ENCODE measurements at places on chromosomes 2 and 18.

DNA sequence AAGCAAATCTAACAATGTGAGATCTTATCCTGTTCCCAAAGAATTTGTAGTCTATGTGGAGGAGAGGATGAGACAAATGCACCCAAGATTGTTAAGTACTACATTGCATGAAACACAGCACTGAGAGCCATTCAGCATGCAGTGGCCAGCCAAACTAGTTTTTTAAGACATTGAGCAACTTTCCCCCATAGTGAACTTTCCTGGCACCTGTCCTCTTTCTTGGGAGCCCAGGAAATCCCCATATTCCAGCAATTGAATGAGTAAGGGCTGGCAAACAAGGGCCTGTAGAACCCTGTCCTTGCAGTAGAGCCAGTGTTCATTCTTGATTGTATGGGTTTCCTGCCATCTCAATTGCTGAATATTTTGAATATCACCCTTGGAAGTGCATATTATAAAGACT, 58.8 kb upstream of the FIGN start:
- no peak for DNase-seq

GRCh38 chr18:76219023-76219422, 276.0 kb downstream of the ZNF516 start:
- no peak for DNase-seq

DNA sequence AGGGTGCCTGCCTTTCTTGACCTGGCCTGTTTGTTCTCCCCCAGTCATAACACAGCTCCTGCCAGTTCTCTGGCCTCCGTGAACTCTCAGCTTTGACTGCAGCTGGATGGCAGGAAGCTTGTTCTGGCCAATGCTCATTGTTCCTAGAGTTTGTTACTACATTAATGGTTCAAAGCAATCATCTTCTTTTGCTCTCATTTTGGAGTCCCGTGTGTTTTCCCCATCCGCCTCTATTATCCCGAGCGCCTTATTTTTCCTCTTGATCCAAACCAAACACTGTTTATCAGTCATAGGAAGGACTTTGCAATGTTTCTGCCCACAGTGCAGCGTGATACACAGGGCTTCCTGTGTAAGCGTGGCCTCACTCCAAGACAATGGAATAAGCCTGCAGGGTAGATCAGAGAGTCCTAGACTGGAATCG, 184.3 kb upstream of the APCDD1 start:
- DNase-seq, result no peak

DNA sequence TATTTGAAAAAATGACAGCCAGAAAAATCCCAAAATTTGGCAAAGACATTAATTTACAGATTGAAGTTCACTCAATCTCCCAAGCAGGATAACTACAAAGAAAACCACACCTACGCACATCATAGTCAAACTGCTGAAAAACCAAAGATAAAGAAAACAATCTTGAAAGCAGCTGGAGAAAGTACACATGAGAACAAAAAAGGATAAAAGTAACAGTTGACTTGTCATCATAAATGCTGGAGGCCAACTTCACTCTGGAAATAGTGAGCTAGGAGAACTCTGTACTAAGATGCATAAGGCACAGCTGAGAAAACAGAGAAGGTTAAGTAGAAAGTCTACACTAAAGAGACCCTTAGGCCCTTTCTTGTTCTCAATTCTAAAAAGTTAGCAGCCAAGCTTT, 73.1 kb downstream of the TLK1 start:
- peak; percentile 6 for DNase-seq

DNA sequence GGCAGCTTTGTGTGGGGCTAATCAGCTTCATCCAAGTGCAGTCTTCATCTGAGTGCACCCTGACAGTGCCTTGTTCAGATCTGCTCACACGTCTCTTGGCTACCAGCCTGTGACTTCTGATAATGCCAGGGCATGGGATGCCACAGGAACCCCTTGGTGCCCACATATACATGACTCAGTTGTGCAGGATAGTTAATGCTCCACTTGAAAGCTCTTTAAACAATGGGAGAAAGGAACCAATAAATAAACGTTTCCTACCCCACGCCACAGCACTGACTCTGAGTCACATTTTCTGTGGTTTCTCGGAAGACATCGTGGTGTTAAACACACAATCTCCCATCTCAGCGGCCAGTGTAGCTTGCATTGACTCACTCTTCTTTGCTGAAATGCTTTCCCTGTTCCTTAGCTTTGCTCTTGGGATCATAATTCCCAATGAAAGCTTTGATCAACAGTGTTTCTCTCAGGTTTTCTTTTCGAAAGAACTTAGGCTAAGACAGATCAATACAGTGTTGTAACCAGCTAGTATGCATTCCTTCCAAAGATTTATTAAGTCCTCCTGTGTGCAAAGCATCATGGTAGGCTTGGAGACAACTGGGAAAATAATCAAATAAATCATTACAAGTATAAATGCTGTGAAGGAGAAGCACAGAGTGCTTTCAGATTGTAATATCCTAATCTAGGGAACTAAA, 142.0 kb downstream of the COPS8 start:
- DNase-seq, result no peak

DNA sequence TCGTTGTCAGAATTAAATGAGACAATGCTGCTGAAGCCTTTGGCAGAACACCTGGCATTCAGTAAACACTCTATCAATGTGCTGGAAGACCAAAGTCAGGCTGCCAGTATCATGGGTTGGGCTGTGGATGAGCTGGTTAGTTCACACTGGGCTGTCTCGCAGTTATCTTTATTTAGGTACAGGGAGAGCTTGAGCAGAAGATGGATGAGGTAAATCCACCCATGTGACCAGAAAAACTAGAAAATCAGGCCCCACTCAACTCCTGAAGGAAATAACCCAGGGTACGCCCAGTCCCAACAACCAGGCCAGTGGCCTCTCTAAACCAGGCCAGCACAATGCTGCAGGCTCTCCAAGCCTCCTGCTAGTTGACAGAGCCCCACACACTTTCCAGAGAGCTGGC, 330.3 kb downstream of the TNS1 start:
- no peak for DNase-seq

DNA sequence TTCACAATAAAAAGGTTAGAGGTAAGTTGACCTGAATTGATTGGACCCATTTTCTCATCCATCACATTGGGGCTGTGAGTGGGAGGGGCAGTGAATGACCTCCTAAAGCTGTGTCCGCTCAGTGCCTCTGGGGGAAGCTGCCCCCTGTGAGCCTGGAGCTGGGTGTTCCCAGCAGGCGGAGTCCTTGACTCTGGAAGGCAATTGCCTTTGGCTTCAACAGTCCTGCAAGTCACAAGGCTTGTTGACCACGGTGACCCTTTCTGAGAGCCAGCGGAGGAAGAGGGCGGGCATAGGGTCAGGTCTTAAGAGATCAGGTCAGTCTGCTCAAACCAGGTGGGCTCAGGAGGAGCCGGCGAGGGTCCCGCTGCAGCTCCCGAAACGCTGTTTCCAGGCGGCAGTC, 1.1 kb upstream of the CIDEA start:
- DNase-seq, result no peak

DNA sequence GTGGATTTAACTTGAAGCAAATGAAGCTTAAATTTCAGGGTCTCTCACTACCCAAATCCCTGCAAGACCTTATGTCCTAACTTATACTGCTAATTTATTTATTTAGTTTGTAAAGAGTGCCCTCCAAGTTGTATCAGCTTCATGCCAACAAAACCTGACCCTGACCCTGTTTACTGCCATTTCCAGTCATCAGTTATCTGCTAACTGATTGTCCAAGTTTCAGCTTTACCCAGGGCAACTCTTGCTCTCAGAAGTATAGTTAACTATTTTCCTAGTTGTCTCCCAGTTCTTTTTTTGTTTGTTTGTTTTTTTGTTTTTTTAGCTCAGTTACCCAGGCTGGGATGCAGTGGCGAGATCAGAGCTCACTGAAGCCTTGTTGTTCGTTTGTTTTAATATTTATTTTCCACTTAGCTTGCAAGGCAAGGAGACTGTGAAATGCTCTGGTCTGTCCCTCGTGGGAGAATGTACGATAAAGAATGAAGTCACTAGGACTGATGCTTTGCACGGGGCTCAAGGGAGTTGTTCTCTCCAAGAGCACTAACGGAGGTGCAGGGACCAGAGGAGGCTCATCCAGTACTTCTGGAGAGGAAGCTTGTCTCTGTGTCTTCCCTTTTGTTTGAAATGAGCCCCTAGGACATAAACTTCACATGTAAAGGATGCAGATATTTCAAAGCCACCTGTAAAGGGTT, 35.3 kb downstream of the MYOM1 start:
- no peak for DNase-seq

GRCh38 chr18:13112982-13113381, 105.6 kb upstream of the LDLRAD4 start:
- DNase-seq, result peak; percentile 75

DNA sequence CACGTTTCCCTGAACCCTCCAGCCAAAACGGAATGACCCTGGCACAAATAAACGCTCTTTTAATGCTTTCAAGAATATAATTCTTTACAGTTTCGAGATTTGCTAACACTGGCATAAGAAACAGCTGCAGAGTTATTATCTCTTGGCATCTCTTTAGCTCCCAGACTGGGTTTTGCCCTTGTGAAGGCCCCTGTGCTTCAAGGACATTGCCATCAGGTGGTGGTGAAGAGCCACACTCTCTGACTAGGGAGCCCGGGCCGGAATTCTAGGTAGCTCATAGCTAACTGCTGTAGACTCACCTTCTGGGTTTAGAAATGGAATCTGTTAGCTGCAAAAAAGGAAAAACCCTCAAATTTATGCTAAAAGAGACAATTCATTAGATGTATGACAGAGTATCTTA, 13.3 kb upstream of the GALNT14 start:
- DNase-seq, result no peak

DNA sequence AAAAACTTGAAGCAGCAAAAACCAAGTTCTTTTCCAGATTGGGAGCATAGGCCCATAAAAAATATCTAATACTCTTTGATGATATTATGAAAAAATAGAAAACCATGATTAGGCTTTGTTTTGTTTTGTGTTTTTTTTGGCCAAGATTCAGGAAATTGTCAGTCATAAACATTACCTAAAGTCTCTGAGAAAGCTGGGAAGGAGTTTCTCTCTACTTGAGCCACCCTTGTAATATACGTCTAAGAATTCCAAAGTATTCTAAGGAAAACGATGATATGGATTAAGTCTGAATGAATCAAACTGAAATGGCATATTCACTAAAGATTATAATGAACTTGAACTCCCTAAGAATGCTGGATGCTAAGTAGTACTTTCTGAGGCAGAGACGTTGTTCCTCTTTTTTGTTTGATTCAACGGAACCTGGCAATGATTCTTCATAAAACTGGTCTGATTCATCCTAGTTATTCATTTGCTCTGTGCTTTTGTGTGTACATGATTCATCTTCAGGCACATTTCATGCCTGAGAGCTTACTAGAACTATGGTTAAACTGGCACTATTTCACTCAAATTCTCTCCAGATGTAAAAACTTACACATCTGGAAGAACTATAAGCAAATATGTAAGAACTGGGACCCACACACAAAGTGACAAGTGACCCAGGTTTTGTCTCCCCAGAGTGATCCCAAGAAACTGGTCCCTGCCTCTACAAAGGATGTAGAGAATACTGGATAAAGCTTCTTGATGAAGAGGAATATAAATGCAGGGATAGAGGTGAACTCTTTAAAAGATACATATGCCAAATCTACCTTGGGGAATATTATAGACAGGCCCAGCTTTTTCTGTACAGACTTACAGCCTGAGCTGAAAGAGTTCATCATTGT, 159.7 kb downstream of the DOCK10 start:
- DNase-seq, result no peak

DNA sequence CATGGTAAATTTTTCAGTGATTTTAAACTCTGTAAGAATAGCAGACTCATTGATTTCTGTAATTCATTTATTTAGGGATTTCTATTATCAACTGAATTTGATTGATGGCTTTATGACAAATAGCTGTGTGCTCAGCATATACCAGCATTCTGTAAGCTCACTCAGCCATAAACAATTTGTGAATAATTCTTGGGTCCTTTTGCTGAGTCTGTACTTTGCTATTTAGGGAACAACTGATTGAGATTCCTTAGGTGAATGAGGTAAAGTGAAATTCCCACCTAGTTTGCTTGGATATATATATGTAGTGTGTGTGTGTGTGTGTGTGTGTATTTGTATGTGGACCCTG, 76.7 kb upstream of the CAVIN2 start:
- no peak for DNase-seq

DNA sequence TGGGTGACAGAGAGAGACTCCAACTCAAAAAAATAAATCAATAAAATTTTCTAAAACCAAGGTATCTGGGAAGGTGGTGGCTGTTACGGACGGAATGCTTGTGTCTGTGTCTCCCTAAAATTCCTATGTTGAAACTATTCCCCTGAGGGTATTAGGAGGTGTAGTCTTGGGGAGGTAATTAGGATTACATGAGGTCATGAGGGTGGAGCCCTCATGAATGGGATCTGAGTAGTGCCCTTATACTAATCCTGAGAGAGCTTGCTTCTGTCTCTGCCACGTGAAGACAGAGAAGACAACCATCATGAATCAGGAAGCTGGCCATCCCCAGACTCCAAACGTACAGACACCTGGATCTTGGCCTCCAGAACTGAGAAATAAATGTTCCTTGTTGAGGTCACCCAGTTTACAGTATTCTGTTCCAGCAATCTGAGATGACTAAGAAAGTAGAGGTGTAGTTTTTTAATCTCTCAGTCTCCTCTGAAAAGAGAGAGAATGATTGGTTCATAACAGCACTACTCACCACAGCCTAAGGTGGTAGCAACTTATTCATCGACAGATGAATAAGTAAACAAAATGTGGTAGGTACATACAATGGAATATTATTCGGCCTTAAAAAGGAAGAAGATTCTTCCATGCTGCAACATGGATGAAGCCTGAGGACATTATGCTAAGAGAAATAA, 38.4 kb downstream of the TGFBRAP1 start:
- DNase-seq, result no peak

GRCh38 chr18:40464032-40464431, 1491.0 kb upstream of the PIK3C3 start:
- no peak for DNase-seq

DNA sequence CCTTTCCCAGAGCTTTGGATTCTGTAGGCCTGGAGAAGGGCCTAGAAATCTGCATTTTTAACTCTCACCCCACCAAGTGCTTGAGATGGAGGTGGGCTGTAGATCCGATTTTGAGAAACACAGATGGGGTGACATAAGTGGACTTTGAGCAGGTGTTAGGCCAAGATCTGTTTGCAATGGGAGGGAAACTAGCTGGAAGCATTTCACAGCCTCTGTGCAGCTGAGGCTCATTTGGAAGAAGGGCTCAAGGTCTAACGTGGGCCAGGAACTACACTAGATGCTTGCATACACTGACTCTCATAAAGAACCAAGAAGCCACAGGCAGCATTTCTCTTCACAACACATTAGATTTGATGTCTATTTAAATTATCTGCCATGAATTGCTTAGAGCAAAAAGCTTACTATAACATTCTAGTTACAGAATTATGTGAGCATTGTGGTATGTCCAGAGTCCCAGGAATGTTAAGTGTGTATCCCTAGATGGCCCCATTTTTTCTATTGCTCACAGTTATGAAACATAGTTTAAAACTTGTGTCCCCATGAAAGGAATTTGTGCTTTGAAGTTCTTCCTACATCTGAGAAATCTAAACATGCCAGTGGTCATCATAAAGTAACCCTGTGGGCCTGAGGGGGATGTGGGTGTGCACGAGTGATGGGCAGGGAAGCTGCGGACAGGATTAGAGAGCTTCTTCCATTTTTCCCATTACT, 77.2 kb downstream of the CD28 start:
- DNase-seq, result no peak

Measured in erythroblast (primary cell).